ENCODE measurements at places on chromosomes 3 and 15.
A peak's percentile ranks its signal among the peaks of the same experiment; 100 is the strongest.

- DNase-seq: no peak
Observed at GRCh38 chr3:41159588-41160189, 39.6 kb upstream of the CTNNB1 start.

GRCh38 chr3:124926426-124927101, 8.0 kb downstream of the MUC13 start:
- DNase-seq: no peak

DNA sequence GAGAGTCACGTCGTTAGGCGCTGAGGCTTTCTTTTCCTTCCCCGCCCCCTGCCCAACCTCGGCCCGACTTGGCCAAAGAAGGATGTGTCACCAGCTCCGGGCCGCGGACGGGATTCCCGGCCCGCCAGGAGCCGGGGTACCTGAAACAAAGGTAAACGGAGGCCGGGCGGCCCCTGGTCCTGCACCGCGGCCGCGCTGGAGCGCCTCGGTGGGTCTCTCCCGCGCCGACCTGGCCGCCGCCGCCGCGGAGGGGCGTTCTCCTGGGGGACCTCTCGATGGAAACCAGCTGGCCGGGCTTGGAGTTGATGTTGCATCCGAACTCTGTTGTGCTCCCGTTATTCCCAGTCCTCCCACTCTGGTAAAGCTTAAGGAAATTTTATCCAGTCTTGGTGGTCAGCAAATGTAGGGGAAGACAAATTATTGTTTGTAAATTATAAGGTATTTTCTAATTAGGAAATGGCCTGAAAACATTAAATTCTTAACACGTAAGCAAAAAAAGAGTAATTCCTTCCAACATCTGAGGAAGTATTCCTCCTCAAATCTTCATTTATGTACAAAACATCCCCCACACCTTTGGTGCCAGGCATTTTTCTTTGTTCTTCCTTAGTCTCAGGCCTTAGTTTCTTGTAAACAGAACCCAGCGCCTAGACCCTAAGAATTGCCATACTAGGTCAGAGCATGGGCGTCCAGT, 888 bp downstream of the PPP2R3A start:
- DNase-seq: no peak

DNA sequence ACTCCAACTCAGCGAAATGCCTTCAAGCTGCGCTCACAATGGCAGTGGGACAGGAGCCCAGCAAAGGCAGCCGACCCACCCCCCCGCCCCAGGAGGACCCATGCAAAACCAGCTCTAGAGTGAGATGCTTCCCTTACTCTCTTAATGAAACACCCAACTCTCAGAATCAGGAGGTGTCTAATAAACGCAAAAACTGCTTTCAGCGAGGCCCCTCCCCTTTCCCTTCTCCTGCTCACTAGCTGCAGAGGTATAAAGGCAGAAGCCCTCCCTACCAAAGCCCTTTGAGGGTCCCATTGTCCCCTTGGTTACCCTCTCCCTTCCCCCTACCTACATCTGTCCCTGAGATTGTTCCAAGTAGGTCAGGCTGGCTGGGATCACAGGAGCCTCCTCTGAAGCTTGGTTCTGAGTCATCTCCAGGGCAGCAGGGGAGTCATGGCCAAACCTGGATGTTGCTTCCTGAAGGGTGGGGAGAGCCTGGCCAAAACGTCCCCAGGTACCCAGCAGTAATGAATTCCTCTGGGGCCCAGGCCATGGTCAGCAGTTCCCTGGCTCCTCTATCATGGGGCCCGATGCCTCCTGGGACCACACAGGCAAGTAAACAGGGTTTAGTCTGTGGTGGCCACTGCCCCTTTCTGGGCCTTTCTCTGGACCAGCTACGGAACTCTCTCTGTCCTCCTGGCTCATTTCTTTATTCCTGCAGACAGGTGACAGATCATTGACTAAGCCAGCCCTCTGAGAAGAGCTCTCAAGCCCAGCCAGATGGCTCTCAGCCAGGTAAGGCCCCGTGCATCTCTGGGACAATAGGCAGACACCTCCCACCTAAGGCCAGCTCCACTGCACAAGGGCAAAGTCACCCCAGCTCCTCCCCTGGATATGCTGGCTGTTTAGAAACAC, 8.6 kb downstream of the KLHL25 start:
- peak; percentile 67 for DNase-seq

- no peak for DNase-seq
Observed at GRCh38 chr3:96996009-96996408, 181.6 kb downstream of the EPHA6 start.

DNA sequence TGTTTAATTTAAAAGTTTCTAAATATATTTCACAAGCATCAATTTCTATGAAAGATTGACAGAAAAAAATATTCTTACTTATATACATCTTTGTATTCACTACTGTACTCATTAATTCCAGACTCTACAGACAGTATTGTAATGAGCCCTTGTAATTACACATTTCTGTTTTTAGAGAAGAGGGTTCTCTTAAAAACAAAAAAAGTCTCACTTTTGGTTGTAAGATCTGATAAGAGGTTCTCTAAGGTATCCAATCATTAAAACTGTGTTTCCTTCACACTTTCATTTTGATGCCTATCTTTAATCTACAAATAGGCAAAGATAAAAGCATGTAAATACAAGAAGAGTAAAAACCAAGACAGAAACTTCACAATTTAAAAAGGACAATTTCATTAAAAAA, 75.6 kb downstream of the FBXL22 start:
- no peak for DNase-seq

DNA sequence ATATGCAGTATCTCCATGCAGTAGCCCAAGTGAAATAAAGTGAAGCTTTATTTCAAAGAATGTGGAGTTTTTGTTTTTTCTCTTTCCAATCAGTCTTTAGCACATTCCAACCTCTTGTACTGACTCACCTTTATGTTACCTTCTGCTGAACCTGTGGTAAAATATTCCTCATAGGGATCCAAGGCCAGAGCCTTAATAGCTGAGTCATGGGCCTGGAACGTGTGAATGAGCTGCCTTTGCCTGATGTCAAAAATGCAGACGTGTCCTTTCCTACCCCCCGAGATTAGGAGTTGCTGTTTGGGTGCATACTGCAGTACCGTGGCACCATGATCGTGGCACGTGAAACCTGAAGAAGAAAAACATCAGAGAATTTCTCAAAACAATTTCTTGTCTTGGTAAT, 108.5 kb downstream of the GLDN start:
- DNase-seq: no peak

DNA sequence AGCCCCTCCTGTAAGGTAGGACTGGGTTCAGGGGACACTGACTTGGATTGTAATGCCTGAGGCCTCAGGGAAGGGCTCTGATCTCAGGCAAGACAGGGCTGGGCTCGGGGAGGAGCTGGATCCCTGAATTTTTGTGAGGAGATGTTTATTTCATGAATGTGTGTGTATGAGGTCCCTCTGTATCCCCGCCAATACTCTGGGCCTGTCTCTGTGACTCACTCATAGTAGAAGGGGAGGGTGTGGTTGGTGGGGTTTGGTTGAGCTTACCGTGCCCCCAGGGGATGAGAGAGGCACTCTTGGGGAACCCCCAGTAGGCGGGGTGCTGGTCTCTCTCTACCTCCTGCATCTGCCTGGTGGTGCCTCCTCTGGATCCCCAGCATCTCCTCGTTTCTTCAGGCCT, 28.1 kb downstream of the RPSA start:
- DNase-seq: no peak

DNA sequence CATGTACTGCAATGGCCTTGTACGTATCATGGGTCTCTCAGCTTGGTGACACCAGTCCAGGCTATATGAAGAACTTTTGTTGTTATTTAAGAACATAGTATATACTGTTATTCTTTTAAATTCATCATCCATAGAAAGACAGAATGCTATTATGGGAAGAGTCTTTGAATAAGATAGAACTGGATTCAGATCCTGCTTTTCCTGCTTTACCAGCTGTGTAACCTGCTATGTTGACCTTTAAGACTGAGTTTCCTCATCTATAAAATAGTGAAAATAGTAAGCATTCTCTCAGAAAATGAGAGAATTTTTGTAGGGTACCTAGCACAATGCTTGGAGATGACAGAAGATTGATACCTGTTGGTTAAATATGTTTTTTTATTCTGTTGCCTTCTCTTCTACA, 204.1 kb upstream of the TBL1XR1 start:
- DNase-seq: no peak

- DNase-seq: peak; percentile 75
Observed at GRCh38 chr15:23035964-23036566, 3.3 kb downstream of the TUBGCP5 start.

Data from eye (tissue), 1 donor.